Astrocyte of the hippocampus (primary cell): ENCODE measurements at places on chromosomes 5 and 9.

- no peak for DNase-seq
These were observed 7.0 kb upstream of the GOLGA1 start for GRCh38 chr9:124947727-124948391.

GRCh38 chr5:126676195-126676624 is 75.5 kb downstream of the PHAX start:
- peak; percentile 77 for DNase-seq

- no peak for DNase-seq
These were observed 11.6 kb downstream of the PSIP1 start for GRCh38 chr9:15499139-15499538.

- DNase-seq, result peak; percentile 97
These were observed 15.9 kb upstream of the RPL26L1 start for GRCh38 chr5:172943283-172943841.

DNA sequence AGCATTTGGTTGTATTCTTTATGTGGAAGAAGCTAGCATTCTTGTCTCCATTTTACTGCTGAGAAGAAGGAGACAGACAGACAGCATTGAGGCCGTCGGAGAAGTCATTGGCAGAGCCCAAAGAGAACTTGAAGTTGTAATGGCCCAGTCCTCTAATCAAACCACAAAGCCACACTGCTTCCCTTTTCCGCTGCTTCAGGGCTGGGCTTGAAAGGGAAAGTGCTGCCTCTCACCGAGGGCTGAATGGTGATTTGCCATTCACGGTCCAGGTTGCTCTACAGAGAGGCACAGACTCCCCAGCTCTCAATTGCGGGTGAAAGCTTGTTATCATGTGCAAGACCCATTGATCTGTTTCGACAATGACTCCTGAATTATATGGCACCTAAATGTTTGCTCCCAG is 25.6 kb upstream of the POU4F3 start:
- no peak for DNase-seq

DNA sequence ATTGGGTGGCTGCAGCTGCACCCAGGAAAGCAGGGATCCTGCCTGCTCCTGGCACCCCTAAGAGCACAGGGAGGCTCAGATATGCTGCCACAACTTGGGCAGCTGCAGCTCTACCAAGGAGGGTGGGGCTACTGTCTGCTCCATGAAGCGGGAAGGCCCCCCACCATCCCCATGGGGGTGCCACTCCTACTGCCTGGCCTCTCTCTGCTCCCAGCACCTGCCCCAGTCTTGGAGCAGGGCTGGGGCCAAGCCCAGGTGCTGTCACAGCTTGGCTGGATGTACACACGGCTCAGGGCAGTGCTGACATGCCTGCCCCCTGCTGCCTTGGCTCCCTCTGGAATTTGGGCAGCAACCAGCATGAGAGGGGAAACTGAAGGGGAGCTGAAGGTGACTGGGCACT is 214.7 kb upstream of the PLPPR1 start:
- no peak for DNase-seq

GRCh38 chr5:39720136-39720535 is 295.4 kb upstream of the DAB2 start:
- DNase-seq, result no peak

- peak; percentile 92 for DNase-seq
These were observed 205.7 kb downstream of the AGTPBP1 start for GRCh38 chr9:85536076-85536475.

- DNase-seq, result no peak
These were observed 6.1 kb downstream of the ANKS6 start for GRCh38 chr9:98790134-98790841.

DNA sequence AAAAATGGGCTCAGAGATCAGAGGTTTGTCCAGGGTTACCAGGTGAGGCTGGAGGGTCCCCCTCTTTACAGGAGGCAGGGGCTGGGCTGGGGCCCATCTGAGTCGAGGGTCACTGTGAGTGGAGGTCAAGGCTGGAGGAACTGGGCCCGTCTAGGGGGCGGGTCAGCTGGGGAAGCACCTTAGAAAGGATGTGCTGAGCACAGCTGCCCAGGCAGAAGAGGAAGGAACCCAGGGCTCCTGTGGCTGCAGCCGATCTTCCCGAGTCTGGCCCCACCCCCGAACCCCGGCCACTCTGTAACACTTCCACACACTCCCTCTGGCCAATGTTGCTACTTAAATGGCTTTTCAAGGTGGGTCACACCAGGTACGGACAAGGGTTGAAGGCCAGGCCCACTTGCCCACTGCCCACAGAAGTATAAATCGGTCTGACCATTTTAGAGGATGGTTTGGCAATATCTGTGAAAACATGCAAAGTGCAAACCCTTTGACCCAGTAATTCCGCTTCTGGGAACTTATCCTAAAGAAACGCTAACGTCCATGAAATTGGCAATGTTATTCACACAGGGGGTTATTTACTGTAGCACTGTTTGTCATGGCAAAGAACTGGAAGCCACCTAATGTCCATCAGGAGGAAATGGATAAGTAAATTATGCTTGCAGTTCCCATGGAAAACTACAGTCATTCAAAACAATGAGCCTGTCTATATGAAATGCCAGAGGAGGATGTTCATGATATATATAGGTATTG is 30.5 kb upstream of the EEIG1 start:
- DNase-seq, result no peak
